ENCODE measurements at places on chromosomes 16 and 17. TPM values are rescaled to one million over a fixed set of nuclear protein-coding genes. Genes with fewer than 3 reads are reported as not detected.

DNA sequence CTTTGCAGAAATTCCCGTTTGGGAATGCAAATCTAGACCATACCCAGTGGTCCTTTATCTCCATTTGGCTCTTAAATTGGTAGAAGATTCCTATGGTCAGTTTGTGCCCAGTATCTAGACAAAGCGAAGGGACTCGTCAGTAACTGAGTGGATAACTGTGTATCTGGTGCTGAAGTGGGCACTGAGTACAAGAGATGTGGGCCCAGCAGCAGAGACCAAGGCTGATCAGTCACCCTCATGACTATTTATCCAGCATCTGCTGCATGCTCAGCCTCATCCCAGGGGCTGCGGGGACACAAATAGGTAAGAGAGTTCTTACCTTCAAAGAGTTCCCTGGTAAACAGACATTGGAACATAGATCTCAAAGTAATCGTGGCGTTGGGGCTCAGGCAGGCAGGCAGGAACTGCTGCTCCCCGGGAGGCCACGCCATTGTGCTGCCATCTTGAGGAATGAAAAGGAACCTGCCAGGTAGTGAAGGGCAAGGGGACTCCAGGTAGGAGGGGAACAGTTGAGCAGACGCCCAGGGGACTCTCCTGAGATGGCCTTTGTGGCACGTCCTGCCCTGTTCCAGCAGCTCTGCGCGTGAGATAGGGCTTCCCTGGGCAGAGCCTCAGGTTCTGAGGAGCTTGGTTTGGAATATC is 10.3 kb downstream of the NT5M start:
- DNase-seq = peak; percentile 55

DNA sequence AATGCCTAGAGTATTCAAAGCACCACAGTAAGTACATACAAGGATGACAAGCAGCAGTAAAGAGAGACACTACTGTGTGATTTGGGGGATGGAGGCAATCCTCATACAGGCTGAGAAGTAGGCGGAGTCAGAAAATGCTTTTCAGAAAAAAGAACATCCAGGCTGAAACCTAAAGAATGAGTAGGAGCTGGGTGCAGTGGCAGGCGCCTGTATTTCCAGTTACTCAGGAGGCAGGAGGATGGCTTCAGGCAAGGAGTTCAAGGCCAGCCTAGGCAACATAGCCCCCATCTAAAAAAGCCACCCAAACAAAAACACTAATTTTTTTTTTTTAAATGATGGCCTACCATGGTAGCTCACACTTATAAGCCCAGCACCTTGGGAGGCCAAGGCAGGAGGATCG is 10.3 kb downstream of the KANSL1 start:
- no peak for DNase-seq

DNA sequence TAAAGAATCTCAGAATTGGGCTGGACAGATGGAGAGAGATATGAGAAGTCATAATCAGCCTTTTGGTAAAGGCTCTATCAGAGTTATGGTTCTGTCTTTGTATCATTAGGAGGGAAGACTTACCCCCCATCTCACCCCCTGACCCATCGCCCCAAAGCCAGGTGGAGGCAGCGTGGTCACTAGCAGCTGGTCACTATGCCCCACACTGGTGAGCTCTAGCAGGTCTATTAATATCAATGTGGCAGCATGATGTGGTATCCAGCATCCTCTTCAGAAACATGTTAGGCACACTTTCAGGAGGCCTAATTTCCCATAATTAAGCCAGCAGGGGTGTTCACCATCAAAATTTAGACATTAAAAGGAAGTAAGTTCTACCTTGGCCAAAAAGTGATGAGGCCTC is 183.8 kb upstream of the COX10 start:
- DNase-seq = no peak

- no peak for DNase-seq
These were observed 11.0 kb upstream of the KATNB1 start for GRCh38 chr16:57724531-57724930.

GRCh38 chr17:8994319-8994718 is 27.0 kb upstream of the NTN1 start:
- peak; percentile 51 for DNase-seq

DNA sequence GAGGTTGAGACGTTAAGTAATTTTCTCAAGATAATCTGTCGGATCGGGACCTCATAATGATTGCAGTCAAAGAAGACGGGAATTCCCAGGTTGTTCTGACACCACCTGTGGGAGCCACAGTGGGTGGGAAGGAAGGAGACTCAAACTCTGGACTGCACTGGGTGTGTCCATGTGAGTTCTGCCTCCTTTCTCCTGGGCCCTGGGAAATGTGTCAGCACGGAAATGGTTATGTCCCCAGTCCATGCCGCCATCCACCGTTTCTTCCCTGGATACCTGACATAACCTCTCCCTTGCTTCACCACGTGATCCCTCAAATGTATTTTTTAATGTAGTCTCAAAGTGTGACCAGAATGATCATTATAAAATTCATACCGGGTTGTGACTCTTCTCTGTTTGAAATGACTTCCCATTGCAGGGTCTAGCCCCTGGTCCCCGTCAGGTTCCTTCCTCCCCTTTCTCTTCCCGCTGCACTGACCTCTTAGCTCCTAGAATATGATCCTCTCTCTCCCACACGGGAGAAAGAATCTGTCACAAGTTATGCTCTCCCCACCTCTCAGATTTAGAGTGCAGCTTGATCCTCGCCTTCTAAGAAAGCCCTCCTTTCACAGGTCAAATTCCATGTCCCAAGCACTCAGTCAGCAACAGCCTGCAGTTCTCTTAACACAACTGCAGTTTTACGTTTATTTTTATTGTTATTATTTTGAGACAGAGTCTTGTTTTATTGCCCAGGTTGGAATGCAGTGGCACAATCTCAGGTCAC is 820.0 kb upstream of the EEF2KMT start:
- no peak for DNase-seq

DNA sequence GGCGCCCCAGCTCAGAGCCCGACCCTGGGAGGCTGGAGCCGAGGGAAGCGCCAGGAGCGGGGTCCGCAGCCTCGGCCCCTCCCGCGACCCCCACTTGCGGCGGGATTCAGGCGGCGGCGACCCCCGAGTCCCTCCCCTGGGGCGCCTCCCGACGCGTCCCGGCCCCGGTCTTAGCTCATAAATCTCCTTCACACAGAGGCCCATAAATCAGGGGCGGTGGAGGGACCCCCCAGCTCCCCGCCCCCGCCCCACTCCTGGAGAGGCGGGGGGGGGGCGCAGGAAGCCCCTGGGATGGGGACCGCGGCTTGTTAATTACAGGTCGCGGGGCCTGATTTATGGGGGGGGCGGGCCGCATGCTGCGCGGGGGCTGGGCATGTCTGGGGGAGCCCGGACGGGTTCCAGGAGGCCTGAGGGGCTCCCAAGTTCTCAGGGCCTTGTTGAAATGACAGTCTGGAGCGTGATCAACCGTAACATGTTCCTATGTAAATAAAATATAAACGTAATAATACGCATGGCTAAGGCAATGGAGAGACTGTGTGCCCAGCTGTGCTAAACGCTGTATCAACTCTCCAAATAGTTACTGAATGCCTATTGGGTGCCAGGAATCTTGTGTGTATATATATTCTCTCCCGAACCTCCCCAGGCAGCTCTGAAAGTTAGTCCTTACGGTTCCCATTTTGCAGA is 10.0 kb upstream of the BHLHA9 start:
- DNase-seq = no peak

DNA sequence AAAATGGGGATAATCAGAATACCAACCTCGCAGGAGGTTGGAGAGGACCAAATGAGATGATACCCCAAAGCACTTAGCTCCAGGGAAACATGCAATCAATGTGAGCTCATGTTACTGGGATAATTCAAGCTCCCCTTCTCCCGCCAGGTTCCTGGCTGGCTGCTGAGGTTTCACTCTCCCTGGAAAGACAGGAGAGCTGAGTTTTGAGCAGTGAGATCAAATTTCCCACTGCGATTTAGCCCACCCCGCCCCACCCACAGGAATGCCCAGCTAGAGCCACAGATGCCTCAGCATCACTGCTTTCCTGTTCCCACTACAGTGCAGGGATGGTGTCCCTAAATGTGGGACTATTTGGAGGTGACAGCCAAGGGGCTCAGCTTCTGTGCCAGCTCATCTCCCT is 56.7 kb downstream of the ZNF423 start:
- peak; percentile 36 for DNase-seq

GRCh38 chr16:1895068-1895467 is 23.1 kb upstream of the MEIOB start:
- no peak for DNase-seq

DNA sequence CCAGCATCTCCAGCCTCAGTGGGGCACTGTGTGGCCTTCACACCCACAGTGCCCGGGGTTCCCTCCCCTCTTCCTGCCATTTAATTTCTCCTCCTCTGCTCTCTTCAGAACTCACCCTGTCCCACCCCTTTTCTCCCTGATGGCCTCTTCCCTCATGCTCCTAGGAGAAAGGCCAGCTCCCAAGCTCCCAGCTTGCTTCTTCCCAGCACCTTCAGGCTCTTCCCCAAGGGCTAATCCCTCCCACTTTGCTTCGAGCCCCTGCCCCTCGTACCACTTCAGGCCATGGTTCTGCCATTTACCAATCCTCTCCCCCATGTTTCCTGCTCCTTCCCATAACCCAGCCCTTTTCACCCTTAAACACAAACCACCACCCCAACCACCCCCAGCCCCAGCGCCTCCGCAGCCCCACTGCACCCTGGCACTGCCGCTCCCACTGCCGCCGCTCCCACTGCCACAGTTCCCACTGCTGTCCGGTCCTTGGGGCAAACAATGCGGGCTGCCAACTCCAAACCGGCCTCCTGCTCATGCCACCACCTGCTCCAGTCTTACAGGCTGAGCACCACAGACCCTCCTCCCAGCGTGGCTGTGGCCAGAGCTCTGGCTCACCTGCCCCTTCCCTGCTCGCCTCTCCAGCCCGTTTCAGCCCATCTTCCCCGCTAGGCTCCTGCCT is 28.6 kb downstream of the ADAM11 start:
- no peak for DNase-seq

- peak; percentile 40 for DNase-seq
These were observed 310.4 kb downstream of the XYLT1 start for GRCh38 chr16:17160285-17160853.

GRCh38 chr16:31373235-31373634 is 18.3 kb downstream of the ITGAX start:
- no peak for DNase-seq

GRCh38 chr16:1968146-1968953 is 1.7 kb downstream of the RNF151 start:
- no peak for DNase-seq

GRCh38 chr17:57487573-57487972 is 231.2 kb downstream of the MSI2 start:
- DNase-seq = no peak

- peak; percentile 47 for DNase-seq
These were observed 11.2 kb downstream of the MRPL27 start for GRCh38 chr17:50361561-50362480.

GRCh38 chr17:57873261-57874057 is 23.6 kb upstream of the MRPS23 start:
- DNase-seq = no peak

DNA sequence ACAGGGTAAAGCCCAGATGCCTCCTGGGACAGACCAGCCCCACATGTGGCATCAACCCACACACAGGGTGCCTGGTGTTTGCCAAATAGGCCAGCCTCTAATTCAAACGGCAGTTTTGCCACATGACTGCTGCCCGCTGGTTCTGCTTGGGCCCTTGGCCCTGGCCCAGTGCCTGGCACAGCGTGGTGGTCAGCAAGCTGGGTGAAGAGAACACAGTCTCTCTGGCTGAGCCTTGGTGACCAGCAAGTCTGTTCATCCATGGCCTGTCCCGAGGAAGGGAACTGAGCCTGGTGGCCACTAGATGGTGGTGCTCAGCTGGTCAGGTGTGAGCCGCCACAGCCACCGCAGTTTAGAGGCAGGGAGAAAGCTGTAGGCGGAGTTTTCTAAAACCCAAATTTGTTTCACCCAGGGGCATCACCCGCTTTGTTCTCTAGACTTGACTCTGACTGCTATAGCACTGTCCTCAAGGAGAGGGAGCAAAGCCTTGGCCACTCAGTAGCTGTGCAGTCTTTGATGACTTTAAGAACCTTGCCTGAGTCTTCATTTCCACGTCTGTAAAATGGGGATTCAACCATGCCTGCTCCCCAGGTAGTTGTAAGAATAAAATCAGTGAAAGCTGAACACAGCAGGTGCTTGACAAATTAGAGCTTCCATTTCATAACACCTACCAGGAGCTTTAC is 4.7 kb upstream of the GFAP start:
- DNase-seq = peak; percentile 85

DNA sequence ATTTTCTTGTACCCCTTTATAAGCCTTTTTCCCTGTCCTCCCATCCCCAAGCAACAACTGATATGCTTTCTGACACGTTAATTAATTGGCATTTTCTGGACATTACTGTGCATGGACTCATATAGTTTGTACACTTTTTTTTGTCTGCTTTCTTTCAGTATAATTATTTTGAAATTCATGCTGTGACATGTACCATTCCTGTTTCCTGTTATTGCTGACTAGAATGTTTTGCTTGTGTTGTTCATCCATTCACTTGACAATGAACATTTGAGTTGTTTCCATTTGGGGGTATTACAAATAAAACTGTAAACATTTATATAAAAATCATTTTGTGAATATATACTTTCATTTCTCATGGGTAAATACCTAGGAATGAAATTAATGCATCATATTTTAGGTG is 50.6 kb downstream of the RBBP6 start:
- no peak for DNase-seq

DNA sequence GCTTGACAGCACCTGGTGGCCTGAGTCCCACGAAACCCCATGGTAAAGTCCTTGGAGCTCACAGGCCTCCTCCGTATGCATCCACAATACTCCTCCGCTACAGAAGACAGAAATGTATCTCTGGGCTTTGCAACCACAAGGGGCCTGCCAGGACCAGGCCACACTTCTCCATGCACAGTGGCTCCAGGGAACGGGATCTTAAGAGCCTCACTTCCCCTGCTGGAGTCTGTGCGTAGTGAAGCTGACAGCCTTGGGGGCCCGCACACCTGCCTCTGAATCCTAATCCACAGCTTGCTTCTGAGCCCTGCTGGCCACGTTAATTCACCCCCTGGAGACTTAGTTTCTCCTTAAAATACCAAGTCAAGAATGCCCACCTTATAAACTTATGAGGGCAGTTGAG is 125.7 kb downstream of the COPRS start:
- DNase-seq = no peak

GRCh38 chr16:49940464-49941224 is 84.4 kb upstream of the CNEP1R1 start:
- DNase-seq = no peak

The KRTAP4-4 gene
- not detected for total RNA-seq

The ST6GALNAC2 gene
- total RNA-seq = 0.24 TPM

The APOBR gene
- total RNA-seq = 0.06 TPM

The BCAR1 gene
- 39.1 TPM for total RNA-seq

The MT1M gene
- 0.74 TPM for total RNA-seq

All from Daoy (cell line).